AG04450 (cell line): ENCODE measurements at places on chromosomes 7 and 10.

DNA sequence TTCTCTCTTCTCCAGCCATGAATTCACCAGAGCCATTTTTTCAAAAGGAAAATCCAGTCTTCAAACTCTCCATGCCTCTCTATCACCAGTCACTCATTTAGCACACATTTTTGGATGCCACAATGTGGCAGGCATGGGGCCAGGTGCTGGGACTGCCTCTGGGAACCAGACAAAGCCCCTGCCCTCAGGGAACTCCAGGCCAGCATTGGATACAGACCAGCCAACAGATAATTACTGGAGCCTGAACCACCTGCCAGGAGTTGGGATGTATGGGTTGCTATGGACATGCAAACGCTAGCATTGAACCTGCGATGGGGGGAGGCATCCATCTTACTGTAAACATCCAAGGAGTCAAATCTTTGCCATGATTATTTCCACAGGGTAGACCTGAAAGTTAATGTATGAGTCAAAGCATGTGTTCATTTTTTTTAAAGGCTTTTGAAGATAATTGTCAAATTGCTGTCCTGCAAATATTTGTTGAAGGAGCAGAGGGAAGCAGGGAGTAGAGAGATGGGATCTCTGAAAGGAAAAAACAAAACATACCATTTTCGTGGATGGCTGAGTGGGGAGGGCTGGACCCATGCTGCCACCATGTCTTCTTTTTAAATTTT lies 43.2 kb downstream of the SRRM3 start:
- no peak for DNase-seq

GRCh38 chr10:126175641-126176262 lies 212.5 kb downstream of the ADAM12 start:
- DNase-seq = no peak

DNA sequence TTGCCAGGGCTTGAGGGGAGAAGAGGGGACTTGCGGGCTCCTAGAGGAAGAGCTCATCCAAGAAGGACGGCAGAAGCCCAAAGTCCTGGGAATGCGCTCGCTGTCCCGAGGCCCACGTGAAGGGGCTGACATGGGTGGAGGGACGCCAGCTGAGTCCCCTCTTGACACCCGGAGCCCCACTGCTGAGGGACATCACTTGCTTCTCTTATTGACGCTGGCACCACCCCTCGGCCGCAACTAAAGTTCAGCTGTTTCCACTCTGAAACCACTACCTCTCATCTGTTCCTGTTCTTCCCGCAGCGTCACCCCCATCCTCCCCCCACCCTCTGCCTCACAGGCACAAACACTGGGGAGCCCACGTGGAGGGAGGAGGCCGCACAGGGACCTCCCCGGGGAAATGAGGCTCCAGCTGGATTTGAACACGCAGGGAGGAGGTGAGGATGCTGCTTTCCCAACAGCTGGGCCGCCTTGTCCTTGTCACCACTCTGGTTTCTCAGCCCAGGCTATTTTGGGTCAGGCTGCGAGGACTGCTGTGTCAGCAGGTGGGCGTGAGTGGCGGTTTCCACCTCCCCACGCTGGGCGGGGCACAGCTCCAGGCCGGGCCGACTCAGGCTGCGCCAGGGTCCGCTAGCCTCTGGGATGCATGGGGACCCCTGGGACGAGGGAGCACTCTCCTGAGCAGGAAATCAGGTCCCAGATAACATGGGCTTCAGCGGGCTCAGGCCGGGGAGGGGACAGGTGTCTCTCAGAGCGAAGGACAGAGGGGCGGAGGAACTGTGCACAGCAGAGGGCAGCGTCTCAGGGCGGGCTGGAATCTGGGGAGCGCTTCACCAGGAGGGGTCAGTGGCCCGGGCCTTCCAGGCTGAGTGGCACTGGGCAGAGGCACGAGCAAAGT lies 156.3 kb downstream of the ZNF248 start:
- no peak for DNase-seq

GRCh38 chr7:106450716-106451115 lies 165.9 kb upstream of the NAMPT start:
- DNase-seq = no peak

DNA sequence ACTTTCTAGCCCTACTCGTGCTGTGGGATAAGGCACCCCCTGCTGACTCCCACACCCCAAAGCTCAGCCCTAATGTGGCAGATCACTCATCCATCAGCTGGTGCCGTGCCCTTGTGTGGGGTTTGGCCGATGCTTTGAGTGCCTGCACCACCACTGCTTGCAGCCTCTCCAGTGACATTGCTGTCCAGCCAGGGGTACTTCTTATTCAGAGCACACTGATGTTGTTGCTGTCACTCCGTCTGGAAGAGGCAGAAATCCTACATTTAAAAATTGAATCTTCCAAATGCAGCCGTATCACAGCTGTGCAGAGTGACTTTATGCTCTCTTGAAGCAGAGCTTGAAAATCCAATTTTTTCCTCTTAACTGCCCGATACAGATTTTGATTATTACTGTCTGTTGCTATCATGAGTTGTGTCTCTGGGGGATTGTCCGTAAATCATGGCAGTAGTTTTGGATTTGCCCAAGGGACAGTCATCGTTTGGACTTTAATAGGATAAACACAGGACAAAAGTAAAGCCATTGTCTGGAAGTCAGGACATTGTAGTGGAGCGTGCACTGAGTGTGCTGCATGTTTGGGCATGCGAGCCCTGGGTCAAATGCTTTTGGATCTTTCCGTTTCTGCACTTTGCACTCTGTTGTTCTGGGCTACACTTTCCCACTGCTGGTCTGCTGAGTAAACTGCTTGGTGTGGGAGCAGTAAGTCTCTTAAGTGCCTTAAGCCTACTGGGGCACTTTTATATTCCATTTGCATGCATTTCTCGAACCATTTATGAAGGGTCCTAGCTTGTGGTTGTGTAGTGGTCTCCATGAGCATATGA lies 128.2 kb downstream of the DOCK1 start:
- DNase-seq = no peak

GRCh38 chr10:133235265-133235855 lies 2.3 kb upstream of the VENTX start:
- DNase-seq = no peak

DNA sequence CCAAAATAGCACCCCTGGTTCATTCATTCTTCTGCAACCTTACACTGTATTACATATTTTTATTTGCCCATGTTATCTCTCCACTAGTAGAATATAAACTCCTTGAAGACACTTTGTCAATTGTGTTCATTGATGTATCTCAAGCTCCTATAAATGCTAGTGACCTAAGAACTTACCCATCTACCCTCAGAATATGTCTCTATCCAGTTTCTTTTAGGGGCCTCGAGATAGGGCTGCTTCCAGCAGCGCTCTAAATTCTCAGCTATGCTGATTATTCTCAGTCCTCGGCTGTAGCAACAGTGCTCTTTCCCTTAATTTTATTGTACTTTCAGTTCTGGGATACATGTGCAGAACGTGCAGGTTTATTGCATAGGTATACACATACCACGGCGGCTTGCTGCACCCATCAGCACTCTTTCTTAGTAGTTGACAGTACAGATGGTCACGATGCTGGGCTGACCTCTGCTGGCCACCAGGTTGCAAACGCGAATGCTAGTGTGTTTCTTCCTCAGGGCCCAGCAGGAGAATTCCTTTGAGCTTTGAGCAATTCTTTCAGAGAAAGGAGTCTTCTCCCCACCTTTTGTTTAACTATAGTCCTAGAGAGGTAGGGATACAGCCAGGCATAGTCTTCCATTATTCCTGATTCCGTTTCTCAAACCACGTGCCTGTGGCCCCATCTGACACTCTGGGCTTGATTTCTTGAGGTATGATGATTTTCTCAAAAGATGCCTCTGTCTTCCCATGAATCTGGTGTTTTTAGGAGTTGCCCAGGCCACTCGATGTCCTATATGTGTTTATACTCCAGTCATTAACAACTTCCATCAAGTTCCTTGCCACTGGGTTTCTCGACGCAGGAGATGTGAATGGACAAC lies 49.1 kb upstream of the CDC14C start:
- DNase-seq = no peak

GRCh38 chr10:50469778-50470193 lies 154.0 kb downstream of the SGMS1 start:
- no peak for DNase-seq

DNA sequence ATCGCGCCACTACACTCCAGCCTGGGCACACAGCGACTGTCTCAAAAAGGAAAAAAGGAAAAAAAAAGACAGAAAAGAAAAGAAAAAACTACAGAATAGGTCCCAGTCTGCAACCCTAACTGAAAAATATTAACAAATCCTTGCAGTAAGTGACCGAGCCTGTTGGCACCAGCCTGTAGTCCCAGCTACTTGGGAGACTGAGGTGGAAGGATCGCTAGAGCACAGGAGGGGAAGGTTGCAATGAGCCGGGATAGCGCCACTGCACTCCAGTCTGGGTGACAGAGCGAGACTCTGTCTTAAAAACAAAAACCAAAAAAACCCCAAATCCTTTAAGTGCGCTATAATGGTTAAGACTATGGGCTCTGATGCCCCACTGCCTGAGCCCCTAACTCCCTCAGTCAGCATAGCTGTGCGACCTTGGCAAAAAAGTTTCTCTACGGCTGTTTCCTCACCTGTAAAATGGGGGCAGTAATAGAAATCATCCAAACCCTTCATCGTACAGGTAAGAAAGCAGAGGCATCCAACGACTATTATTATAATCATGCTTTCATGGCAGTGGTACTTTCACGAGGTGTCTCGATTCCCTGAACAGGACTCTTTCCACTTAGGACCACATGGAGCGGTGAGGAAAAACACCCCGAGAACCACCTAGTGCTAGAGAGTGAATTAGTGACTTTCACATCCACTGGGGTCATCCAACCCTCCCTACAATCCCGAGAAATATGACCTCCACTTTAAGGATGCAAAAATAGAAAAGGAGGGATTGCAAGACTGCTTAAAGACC lies 755 bp downstream of the TOMM7 start:
- DNase-seq = no peak

DNA sequence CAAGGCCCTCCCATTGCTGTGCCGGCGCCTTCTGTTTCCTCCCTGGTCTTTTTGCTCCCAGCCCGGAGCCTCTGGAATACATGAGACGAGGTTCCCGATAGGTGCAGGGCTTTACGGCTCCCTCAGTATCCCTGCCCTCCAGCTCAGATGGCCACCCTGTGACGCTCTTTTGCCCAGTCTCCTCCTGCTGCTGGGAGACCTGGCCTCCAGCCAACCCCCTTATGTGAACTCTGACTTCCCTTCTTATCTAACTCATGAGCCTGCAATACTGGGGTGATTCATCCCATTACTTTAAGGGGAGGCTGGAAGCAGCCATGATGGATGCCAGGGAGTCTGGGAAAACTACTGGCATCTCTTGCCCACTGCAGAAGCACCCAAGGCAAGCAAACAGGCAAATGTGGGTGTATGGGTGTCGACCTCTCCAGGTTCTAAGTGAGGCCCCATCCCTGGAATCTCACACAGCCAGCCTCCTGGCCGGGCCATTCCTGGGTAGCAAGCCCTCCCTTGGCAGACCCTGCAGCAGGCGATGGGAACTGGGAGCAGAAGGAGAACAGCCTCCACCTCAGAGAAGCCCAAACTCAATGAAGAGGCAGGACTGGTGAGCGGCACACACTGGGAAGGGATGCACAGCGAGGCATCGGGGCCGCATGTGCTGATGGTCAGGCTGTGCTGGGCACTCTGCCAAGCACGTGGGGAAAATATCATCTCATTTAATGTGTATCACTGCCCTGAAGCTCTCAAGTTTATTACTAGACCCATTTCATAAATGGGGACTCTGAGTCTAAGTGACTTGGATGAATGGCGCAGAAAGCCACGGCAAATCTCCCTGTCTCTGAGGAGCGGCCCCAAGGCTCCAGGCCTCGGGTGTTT lies 97.5 kb downstream of the FAM53B start:
- peak; percentile 42 for DNase-seq

- no peak for DNase-seq
Measured at GRCh38 chr7:12685550-12685949, 1.9 kb upstream of the ARL4A start.

DNA sequence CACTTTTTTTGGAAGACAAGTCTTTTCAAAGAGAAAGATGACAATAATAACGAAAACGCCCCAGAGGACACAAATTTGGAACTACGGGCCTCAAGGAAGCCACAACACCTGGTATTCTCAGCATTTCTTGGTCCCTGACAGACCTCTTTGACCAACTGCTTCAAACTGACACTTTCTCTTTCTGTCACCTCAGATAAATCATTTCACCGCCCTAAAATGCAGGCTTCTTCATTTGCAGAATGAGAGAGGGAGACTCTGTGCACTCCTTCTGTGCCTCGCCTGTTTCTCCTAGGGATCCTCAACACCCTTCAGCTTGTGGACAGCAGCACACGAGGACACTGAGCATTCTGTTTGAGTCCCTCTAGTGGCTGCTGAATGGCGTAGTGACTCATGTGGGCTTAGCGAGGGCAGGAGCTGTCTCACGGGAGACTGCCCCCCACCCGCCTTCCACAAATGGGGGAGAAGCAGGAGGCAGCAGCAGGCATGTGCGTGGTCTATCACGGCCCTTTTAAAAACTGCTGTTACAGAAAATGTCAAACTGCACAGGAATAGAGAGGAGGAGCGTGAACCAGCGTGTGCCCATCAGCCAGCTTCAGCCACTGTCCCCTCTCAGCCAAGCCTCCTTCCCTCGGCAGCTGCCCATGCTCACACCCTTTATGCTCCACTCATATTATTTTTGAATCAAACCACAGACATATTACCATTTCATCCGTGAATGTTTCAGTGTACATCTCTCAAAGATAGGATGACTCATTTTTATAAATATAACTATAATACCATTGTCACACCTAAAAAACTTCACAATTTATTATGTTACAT lies 41.4 kb downstream of the GSDME start:
- DNase-seq = no peak

DNA sequence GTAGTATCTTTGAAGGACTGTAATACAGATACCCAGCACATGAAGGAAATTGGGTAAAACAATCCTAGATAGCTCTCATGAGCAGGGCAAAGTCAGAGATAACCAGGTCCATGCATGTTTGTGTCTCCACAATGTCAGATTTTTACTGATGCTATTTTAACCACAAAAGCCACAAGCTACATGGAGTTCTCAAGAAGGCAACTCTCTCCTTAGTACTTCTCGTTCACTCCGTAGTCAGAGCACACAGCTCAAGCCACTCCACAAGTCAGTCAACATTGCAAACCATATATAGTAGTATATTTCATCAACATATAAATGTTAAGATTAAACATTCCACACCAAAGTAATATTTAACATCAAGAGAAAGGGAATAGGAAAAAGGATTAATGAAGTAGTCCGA lies 98.0 kb upstream of the PIK3CG start:
- DNase-seq = no peak

- no peak for DNase-seq
Measured at GRCh38 chr10:29081951-29082685, 206.8 kb upstream of the LYZL1 start.

GRCh38 chr10:49398000-49398861 lies 2.3 kb upstream of the DRGX start:
- no peak for DNase-seq

DNA sequence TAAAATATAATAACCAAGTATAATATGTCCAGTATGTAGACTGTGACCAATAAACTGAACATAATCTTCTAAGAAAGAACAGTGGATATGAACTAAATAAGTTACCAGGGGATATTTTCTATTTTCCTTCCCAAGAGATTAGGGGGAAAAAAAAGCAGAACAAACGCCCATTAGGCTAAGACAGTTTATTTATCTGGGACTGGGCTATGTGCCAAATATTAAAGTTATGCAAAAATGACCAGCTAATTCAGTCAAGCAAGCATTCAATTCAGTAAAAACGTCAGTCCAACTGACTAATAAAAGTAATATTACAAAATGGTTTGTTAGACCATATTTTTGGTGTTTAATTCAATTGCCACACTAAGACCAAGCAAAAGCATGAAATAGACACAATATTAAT lies 122.2 kb downstream of the TSPAN12 start:
- no peak for DNase-seq

- DNase-seq = no peak
Measured at GRCh38 chr10:90621577-90621976, 236.3 kb downstream of the HTR7 start.
